ENCODE measurements at places on chromosomes 6 and 20. TPM values are rescaled to one million over a fixed set of nuclear protein-coding genes. Genes with fewer than 3 reads are reported as not detected.

The KIFC1 gene
- 5.0 TPM for total RNA-seq

The CTNNBL1 gene
- 23.6 TPM for total RNA-seq

The ALDH8A1 gene
- total RNA-seq = 0.72 TPM

The DPM1 gene
- 43.4 TPM for total RNA-seq

The EBF4 gene
- total RNA-seq = 0.89 TPM

The MUCL3 gene
- not detected for total RNA-seq
